ENCODE measurements at places on chromosomes 1 and 21.

- no peak for DNase-seq
These were observed 1.3 kb downstream of the C8B start for GRCh38 chr1:56964349-56965017.

- DNase-seq, result no peak
These were observed 248.6 kb downstream of the DNM3 start for GRCh38 chr1:172089768-172090510.

GRCh38 chr1:234069760-234070159 lies 165.3 kb downstream of the SLC35F3 start:
- no peak for DNase-seq

- no peak for DNase-seq
These were observed 119.8 kb downstream of the PLA2G4A start for GRCh38 chr1:186948535-186948934.
